GM10248 (cell line): ENCODE measurements at places on chromosomes 7 and 10.
A peak's percentile ranks its signal among the peaks of the same experiment; 100 is the strongest.

- DNase-seq = peak; percentile 63
Observed at GRCh38 chr7:127678947-127679346, 27.0 kb downstream of the SND1 start.

DNA sequence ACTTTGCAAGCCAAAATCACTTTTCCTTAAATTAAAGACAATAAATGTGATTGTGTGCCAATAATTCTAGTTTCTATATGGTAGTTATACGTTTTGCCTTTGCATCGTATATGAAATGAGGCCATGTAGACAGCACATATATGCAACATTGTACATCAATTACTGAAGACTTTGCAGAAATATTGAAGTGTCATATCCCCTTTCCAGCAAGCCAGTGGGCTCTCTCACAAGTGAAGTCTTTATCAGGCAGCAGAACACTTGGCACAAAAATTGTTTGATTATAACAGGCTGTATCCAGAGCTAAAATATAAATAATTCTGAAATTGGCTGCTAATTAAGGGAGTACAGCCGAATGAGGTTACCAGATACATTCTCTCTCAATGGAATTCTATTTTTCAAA is 588.6 kb upstream of the SEMA3D start:
- DNase-seq = no peak

- DNase-seq = no peak
Observed at GRCh38 chr7:133702078-133702477, 425.1 kb upstream of the LRGUK start.

DNA sequence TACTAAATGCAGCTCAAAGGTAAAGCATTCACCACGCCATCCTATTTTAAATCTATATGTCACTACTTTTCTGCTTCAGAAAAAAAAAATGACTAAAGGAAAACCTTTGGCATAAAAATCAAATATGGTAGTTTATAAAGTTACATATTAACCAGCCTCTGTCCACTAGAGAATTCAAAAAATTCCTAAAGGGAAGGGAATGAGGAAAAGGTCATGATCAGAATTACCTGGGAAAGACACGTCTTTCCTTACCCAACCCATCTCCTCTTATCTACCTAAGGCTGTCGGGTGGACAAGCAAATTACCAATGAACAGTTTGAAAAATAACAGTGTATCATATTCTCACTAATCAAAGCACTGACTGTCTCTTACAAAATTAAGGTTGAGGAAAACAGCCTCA is 100.7 kb upstream of the TMEM106B start:
- no peak for DNase-seq

DNA sequence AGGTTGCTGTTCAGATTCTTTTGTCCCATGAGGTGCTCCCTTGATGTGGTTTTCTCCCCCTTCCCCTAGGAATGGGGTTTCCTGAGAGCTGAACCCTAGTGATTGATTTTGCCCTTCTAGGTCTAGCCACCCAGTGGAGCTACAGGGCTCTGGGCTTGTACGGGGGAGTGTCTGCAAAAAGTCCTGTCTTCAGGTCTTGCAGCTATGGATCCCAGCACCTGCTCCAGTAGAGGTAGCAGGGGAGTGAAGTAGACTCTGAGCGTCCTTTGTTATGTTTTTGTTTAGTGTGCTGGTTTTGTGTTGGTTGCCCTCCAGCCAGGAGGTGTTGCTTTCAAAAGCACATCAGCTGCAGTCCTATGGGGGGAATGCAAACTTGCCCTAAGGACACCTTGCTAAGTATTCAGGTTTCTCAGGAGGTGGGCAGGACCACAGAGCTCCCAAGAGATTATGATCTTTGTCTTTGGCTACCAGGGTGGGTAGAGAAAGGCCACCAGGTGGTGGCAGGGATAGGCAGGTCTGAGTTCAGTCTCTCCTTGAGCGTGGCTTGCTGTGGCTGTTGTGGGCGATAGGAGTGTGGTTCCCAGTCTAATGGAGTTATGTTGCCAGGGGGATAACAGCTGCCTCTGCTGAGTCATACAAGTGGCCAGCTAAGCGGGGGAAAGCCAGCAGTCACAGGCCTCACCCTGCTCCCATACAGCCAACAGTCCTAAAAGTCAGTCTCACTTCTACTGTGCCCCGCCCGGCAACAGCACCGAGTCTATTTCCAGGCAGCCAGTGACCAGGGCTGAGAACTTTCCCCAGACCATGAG is 92.4 kb upstream of the JCAD start:
- no peak for DNase-seq

DNA sequence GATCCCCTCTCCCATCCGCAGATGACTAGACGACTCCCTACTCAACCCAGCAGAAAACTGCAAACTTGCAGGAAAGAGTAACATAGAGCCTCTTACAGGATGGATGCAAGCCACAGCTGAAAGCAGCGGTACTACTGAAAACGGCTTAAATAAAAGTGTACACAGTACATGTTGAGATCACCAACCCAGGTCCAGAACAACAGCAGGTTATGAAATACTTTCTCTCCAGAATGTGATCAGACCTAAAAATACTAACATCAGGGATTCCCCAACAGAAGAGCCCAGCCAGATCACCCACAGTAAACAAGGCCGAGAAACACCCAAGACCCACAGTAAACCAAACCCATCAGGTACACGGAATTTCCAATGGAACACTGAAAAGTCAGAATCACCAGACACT is 13.2 kb downstream of the ATE1 start:
- DNase-seq = no peak

DNA sequence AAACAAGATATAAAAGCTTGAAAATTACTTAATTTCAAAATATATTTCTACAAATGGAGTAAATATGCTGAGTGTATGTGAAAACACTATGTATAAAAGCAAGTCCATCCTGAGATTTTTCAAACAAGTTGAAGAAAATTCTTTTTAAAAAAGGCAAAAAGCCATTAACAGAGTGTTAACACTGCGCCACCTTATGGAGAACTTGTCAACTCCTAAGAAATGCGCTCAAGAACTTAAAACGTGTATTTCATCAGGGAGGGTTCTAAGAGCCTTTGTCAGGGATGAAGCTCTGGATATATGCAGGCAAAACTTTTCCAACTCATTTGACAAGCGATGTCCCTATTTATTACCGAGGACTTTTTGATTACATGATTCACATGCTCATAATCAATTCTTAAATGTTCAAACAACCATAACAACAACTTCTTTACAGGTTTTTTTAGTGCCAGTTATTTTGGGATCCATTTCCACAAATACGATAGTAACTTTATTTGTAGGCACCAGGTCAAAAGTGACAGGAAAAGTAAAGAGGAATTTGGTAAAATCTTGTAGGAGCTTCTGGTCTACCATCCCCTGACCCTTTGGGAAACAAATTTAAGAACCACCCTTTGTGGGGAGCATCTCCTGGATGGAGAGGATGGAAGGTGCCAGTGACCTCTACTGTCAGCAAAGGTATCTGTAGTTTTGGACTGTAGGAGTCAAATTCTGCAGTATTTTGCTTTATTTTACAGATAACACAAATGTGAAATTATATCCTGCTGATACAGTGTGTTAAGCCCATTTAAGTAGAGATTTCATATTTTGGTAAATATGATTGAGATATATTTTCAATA is 23.2 kb downstream of the CALCR start:
- DNase-seq = peak; percentile 3

GRCh38 chr10:33665501-33665900 is 331.0 kb upstream of the NRP1 start:
- no peak for DNase-seq
